ENCODE measurements at places on chromosomes 7 and 10.

- DNase-seq, result no peak
These were observed 66.4 kb downstream of the MGAM2 start for GRCh38 chr7:142177869-142178268.

- no peak for DNase-seq
These were observed 564.5 kb upstream of the IGFBP3 start for GRCh38 chr7:46485481-46486065.

- DNase-seq, result no peak
These were observed 4.1 kb downstream of the AQP1 start for GRCh38 chr7:30915751-30916150.

DNA sequence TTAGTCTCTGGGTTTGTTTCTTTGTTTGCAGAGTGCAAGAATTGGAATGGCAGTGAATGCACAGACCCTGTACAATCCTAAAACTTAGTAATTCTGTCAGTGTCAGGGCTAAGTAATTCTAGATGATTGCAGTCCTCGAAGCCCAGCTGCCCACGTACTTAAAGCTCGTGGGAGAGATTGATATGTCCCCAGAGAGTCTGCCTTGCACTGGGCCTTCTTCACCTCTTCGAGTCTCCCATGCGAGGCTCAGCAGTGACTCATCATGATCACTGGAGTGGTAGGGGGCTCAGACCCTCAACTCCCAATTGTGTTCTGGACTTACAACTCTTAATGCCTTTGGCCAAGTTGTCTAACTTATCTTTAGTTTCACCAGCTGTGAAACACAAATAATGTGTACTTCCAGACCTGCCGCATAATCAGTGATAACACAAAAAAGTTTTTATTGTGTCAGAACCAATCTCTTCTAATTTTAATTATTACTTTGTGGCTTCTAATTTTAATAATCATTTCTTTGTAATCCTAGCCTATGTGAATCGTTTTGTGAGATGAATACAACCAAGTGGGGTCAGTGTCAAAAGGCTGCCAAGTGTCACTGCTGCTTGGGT, 345.6 kb upstream of the LRGUK start:
- DNase-seq, result no peak

DNA sequence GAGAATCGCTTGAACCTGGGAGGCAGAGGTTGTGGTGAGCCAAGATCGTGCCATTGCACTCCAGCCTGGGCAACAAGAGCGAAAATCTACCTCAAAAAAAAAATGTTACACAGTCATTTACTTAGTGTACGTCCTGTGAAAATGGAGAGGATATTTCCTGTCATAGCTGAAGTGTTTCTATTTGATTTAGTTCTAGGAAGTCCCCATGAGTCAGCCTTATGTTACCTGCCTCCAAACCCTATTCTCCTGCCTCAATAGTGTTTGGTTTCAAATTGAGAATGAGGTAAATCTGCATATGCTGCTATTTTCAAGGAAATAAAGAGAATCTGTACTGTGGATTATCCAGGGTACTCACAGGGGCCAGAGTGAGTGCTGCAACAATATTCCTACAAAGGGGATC, 1284.5 kb upstream of the AUTS2 start:
- DNase-seq, result no peak

DNA sequence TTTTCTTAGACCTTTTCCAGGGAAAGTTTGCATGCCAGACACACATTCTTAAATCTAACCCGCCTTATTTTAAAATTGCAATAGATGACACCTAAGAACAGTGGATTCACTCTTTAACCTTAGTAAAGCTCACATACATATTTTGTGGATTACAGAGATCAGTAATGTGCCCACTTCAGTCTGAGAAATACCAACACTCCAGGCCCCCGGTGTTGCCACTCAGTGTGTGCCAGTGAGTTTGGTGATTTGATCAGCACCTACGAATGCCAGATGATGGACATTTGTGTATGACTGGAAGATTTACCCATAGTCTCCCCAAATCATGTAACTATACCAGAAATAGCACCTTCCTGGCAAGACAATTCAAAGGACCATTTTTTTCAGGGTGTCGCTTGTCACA, 2.6 kb downstream of the LRRN3 start:
- DNase-seq, result no peak

- DNase-seq, result no peak
These were observed 27.7 kb downstream of the CRCP start for GRCh38 chr7:66142334-66142733.

DNA sequence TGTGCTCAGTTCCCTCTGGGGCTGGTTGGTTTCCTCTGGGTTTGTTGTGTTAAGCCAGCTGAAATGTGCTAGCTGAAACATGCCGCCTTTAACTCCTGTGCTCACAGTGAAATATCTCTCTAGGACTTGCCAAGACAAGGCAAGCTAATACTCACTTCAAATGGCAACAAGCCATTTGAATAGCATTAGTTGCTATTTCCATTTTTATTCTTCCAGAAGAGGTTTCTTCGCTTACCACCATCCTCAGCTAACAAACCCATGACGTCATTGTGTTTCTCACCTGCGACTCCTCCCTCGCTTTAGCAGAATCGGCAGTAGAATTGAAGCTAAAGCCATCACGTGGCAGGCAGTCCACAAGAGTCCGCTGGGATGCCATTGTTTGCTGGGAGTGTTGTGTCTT, 61.3 kb downstream of the ZNF22 start:
- no peak for DNase-seq

DNA sequence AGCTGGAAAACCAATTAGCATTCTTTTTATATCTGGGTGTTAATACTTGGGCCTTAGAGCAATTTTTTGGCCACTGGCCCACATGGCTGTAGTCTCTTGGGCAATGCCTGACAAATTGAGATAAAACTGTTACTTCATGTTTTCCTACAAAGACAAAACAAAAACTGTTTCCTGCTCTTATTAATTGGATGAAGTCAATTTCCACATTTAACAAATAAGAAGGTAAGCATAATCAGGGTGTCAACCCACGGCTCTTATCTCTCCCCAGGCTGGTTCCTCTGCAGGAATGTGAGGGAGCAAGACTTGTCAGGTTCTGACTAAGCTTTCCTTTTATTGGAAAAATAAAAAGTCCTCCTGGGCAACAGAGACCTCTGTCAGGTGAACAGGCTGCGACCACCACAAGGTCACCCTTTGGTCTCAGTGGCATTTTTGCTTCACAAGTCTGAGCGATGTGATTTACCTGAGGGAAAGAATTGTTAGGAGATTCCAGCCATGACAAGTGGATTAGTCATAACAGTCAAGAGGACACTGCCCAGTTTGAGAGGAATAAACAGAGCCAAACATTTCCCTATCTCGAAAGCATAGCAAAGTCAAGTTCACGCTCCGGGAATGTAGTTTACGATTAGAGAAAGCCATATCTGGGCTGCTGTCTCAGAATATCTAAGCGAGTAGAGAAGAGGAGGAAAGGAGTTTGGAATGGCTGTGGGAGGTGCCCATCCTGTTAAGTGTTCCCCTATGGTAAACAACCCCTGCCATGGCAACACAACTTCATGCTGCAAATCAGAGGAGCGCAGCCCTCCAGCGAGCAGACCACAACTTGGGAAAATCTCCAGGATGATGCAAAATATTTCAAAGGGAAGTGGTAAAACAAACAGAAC, 144.4 kb downstream of the TES start:
- DNase-seq, result no peak

DNA sequence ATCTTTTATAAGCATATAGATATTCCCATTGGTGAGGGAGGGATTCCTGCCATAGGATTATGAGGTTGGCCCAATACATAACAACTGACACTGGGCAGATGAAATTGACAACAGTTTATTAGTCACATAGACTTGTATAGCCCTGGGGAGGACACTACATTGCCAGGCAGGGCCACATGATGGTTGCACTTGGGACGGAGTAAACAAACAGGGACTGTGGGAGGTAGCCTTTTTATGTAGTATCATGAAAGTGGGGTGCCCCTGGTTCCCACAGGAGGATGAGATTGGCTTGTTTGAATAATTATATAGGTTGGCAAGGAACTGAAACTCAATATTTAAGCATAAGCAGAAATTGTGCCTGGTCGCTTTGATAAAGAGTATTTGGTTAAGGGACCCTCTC, 23.5 kb downstream of the TRIM24 start:
- no peak for DNase-seq

GRCh38 chr10:12909836-12910185, 91.7 kb downstream of the CCDC3 start:
- no peak for DNase-seq

DNA sequence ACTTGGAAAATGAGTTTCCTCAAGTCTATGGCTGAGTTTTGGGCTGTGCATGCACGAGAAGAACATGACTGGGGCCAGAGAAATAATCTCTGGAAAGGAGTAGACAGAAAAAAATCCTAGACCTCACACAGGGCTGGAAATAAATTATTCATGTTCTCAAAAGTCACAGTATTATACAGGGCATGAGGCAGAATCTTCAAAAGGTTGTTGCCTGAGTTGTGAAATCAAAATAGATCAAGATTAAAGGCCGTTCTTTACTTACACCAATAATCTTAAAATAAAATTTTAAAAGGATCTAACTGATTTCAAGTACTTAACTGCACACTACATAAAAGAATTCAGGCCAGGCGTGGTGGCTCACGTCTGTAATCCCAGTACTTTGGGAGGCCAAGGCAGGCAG, 14.1 kb upstream of the CREM start:
- no peak for DNase-seq

DNA sequence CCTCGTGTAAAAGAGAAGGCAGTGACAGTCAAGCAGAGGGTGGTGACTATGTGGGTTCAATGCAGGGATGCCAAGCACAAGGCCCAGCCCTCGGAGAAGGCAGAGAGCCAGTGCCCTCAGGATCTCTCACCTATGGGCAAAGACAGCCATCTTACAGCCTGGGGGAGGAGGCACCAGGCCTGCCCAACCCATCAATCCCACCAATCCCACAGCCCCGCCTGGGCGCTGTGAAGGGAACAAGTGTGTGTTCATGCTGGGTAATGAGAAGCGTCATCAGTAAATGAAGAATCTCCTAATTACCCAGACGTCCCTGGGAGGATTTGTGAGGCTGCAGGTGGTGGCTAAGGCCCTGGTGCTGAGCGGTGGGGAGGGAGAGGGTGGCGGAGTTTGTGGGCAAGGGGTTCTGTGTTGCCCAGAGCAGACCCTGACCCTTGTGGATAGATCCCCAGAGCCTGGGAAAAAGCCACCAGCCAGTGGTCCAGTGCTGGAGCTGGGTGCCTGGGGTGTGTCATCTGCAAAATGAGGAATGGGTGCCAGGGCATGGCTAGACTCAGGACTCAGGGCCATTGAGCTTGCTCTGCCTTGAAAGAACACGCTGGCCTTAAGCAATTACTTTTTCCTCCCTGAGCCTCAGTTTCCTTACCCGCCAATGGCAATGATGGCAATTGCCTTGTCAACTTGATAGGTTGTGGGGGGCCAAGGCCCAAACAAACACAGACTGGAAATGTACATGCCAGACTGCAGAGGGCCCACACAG, 128.1 kb upstream of the UNC5B start:
- no peak for DNase-seq

GRCh38 chr10:34163075-34163905, 651.8 kb downstream of the PARD3 start:
- DNase-seq, result no peak

GRCh38 chr10:71486484-71487114, 89.9 kb downstream of the CDH23 start:
- DNase-seq, result no peak

- DNase-seq, result no peak
These were observed 484.8 kb upstream of the ANKRD30A start for GRCh38 chr10:36640626-36641025.

GRCh38 chr7:40888499-40888898, 753.7 kb downstream of the SUGCT start:
- no peak for DNase-seq

- DNase-seq, result no peak
These were observed 44.8 kb downstream of the CLIP2 start for GRCh38 chr7:74334030-74334429.

DNA sequence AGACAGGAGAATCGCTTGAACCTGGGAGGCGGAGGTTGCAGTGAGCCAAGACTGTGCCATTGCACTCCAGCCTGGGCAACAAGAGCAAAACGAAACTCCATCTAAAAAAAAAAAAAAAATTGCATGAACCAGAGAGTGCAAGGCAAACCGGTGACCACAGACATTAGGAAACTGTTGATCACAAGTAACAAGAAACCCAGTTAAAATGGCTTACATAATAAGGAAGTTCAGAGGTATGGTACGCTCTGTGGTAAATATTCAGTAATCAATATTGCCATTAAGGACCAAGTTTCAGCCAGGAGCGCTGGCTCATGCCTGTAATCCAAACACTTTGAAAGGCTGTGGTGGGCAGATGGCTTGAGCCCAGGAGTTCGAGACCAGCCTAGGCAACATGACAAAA, 9.2 kb upstream of the NT5C2 start:
- no peak for DNase-seq

- no peak for DNase-seq
These were observed 154.2 kb downstream of the TSPAN12 start for GRCh38 chr7:120703585-120704240.

DNA sequence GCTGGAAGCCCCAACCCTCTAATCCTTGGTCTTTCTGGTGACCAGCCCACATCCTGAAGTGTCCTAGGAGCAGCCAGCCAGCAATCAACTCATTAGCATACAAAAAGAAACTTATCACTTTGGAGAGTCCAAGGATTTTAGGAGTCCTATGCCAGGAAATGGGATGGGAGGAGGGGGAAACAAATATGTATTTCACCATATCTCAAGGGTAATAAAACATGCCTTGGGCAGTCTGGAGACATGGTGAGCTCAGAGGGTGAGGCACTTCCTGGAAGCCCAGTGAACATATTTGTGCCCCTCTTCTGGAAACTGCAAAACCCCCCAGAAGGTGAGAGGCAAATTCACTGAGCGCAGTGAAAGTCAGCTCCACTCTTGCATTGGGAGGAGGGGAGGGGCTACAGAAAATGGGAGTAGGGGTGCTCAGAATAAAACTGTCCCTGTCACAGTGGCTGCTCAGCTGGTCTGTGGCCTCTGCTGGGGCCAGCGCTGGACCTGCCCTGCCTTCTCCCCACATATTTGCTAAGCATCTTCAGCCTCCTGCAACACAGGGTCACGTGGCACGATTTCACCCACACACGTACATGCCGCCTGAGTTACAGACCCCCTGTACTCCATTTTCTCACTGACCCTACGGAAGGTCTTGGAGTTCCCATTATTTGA, 17.7 kb upstream of the ZMIZ1 start:
- no peak for DNase-seq

DNA sequence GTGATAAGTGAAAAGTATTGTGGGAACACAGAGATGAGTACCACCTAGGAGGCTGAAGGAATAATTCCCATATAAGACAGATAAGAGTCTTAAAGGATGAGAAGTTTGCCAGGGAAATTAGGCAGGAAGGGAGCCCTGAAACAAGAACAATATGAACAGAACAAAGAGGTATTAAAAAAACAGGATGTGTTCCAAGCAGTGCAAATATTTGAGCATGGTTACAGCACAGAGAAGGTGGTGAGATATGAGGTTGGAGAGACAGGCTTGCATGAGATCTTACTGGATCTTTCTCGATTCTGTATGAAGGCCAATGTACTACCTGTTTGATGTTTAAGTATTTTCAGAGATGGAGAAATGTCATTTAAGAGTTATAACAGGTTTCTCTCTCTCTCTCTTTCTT, 20.3 kb downstream of the TAC1 start:
- DNase-seq, result no peak

- no peak for DNase-seq
These were observed 509.3 kb downstream of the SORCS3 start for GRCh38 chr10:105150259-105150880.
